H7 (cell line): ENCODE measurements at places on chromosomes 5 and 9.

GRCh38 chr9:3244963-3245653, 280.7 kb downstream of the RFX3 start:
- no peak for DNase-seq

DNA sequence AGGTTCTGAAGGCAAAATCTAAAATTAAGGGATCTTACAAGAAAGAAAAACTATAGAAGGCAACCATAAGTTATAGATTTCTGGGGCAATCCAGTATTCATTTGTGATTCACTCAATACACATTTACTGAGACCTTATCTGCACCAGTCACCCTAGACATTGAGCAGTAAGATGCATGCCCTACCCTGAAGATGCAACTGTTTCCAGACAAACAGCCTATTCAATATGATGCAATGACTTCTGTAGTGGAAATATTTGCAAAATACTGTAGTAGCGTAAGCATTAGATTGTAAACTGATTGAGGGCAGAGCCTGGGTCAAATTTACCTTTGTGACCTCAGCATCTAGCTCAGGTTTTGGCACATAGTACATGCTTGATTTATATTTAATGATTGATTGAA, 256.2 kb upstream of the ACTBL2 start:
- DNase-seq, result no peak

GRCh38 chr5:36502608-36503007, 103.8 kb upstream of the SLC1A3 start:
- DNase-seq, result no peak

DNA sequence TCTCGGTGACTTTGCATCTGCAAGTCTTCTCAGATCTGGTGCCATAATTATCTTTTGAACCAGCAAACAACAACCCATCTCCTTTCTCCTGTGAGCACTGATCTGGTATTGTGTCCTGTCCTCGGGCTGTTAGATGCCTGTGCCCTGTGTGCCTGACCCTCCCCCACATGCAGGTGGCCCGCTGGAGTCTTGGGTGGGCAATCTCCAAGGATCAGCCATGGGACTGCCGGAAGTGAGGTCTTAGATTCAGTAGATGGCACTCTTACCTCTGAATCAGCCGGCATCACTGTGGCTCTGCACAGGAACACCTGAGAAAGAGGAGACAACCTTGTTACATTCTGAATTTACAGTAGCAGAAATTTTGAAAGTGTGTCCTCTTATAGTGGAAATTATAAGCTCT, 172.4 kb downstream of the IRX2 start:
- peak; percentile 57 for DNase-seq

- DNase-seq, result no peak
Measured at GRCh38 chr9:80175286-80176150, 603.8 kb downstream of the TLE4 start.

DNA sequence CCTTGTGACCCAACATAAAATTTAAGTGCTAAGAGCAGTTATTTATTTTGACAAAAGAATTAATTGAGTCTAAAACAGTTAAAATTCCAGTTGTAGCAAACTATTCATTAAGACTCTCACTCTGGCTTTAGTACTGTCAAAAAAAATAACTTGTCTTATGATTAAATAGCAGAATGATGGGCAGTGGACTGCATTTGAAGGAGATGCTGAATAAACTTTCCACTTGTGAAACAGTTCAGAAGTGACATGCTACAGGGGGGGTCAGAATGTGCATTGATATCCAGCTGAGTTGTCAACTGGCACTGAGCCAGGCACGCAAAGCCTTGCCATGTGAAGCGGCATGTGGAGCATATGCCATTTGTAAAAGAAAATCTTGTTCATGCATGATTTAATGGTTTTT, 76.0 kb downstream of the FCHO2 start:
- DNase-seq, result no peak

DNA sequence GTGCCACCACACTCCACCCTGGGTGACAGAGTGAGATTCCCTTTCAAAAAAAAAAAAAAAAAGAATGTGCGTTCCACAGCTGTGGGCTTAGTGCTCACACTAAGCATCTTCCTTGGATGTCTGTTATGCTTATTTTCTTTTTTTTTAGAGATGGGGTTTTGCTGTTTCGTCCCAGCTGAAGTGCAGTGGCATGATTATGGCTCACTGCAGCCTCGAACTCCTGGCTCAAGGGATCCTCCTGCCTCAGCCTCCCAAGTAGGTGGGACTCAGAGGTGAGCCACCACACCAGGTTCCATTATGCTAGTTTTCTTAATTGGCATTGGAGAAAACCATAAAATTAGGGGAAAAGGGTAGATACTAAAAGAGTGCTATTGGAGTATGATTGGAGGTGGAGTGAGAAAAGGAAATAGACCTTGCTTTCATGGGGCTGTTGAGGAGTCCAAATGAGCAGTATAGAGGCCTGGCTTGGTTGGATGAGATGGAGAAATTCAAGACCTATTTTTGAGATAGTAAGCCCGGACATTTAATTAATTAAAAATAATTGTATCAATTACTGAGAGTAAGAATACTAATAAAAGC, 978 bp upstream of the BRD3OS start:
- no peak for DNase-seq
